ENCODE measurements at places on chromosomes 5 and 9.

DNA sequence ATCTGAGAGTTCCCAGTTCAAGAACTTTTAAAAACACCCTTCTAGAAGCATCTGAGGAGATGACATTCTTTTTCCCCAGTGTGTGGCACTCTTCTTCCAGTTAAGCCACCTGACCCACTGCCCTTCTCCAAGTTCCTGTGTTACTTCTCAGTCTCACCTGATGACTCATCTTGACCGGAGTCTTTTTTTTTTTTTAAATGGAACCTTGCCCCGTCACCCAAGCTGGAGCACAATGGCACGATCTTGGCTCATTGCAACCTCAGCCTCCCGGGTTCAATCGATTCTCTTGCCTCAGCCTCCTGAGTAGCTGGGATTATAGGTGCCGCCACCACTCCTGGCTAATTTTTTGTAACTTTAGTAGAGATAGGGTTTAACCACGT, 224.1 kb upstream of the DAB2 start:
- DNase-seq = peak; percentile 83

DNA sequence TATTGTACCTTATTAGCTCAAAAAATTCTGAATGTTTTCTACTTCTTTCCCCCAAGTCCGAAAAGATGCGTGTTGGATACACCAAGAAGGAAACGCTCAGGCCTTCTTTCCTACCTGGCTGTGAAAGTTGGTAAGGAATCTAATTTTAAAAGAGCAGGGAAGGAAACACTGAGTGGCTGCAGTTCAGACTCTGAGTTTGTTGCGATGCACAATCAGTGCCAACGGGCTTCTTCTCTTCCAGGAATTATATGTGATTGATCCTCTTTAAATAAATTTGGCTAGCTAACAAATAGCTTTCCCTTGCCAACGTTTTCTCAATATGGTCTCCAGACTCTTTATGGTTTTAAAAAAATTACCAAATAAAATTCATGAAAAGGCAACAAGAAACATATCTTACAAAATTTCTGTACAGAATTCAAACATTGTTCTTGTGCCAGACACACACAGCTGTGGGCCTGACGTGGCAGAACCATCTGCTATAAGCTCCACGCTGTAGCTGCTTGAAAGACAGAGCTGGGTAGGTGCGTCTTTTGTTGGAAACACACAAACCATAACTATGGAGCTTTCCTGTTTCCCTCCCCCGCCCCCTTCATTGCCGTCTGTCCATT, 493.1 kb downstream of the ZNF608 start:
- no peak for DNase-seq

- DNase-seq = no peak
These were observed 58.1 kb downstream of the TSSK1B start for GRCh38 chr5:113376640-113377039.

- no peak for DNase-seq
These were observed 150.2 kb downstream of the MACROH2A1 start for GRCh38 chr5:135248801-135249231.

- no peak for DNase-seq
These were observed 199.9 kb upstream of the CDKN2B start for GRCh38 chr9:22208846-22209585.

- no peak for DNase-seq
These were observed 241.4 kb downstream of the HINT1 start for GRCh38 chr5:130923543-130924124.

DNA sequence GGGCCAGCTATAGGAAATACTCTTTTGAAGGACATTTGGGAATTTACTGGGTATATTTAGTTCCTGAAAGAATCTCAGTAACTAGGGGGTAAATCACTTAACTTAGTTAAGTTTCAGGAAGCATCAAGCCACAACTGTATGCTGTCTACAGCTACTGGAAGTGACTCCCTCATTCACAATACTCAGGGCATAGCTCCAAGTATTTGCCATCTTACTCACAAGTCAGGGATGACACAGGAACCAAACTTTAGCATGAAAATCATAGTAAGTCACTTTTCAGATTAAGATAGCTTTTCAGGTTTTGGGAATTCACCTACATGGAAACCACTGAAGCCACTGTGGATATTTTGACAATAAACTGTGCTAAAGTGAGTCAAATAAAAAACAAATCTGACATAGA, 242.4 kb upstream of the ATP10B start:
- DNase-seq = no peak

- DNase-seq = no peak
These were observed 7.5 kb downstream of the NMUR2 start for GRCh38 chr5:152397581-152397980.

DNA sequence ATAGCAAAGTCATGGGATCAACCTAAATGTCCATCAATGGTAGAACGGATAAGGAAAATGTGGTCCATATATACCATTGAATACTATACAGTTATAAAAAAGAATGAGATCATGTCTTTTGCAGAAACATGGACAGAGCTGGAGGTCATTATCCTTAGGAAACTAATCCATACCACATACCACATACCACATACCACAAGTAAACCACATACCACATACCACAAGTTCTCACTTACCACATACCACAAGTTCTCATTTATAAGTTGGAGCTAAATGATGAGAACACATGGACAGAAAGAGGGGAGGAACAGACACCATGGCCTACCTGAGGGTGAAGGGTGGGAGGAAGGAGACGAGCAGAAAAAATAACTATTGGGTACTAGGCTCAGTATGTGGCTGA, 154.6 kb upstream of the GHR start:
- DNase-seq = peak; percentile 7

DNA sequence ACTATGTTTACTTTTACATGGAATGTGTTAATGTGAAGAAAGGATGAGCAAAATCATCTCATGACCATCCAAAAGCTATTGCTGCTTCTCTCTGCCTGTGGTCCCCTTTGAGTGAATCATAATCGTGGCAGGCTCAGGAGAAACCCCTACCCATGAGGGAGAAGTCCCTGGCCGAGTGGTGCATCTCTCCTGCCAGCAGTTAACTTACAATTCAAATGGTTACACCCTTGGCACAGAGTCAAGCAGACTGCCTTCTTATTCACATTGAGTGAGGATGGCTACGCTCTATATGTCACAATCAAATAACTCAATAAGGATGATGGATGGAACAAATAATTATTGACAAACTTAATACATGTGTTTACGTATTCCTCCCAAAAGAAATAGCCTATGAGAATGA, 179.1 kb downstream of the FGF1 start:
- DNase-seq = no peak

- DNase-seq = peak; percentile 58
These were observed 977 bp downstream of the MGAT4B start for GRCh38 chr5:179805529-179806249.

- no peak for DNase-seq
These were observed 2.9 kb downstream of the RPL12 start for GRCh38 chr9:127448112-127448805.

- no peak for DNase-seq
These were observed 2.8 kb downstream of the TENT4A start for GRCh38 chr5:6715758-6716628.

DNA sequence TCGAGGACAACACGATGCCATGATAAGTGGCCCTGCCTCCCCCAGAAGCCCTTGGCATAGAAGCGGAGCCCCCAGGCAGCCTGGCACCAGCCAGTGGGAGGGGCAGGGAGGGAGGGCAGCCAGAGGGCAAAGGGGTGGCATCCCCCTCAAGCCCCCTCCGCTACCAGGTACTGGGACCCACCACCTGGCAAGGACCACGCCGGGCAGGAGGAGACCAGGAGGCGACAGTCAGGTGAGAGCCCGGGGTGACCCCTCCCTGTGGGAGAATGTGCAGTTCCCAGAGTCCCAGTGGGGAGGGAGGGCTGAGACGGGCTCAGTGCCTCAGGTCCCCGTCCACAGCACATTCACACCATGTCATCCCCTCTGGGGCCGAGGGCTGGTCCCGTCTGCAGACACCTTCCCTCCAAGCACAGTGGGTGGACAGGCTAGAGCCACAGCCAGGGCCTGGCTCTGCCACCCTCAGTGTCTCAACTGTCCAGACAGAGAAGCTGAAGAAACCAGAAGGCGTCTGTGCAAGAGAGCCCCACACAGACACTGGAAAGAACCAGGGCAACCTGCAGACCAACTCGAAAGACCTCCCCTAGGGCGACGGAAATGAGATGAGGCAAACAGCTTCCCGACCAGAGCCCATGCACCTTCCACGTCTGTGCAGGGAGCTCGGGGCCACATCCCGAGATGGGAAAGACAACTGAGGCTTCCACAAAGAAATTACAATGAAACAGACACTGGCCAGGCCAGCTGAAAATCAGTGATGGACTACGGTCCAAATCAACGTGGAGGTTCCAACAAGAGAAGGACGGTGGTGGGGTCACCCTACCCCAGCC, 11.1 kb downstream of the BRD3 start:
- no peak for DNase-seq
